H9 (cell line): ENCODE measurements at places on chromosomes 1 and 21. TPM values are rescaled to one million over a fixed set of nuclear protein-coding genes. Genes with fewer than 3 reads are reported as not detected.
A peak's percentile ranks its signal among the peaks of the same experiment; 100 is the strongest.

LCE1A gene
- not detected in 2 replicates for total RNA-seq

S100A3 gene
- not detected in 2 replicates for total RNA-seq

NASP gene
- total RNA-seq = 484 and 514 TPM in 2 replicates

CD53 gene
- total RNA-seq = 0.15 and 0.31 TPM in 2 replicates

ZBED6 gene
- 12.2 and 13.1 TPM in 2 replicates for total RNA-seq

- no peaks in the 10 kb centered on the region for H3K27me3 ChIP-seq
- no peak for DNase-seq
- no peaks in the 10 kb centered on the region; the same call in 1 of the 2 replicates for H3K4me1 ChIP-seq
- no peak overlapping the region for H3K4me3 ChIP-seq
Measured at GRCh38 chr1:97013941-97014340, 292.4 kb downstream of the PTBP2 start.

GRCh38 chr1:167149793-167150491 lies 56.1 kb downstream of the STYXL2 start:
- H3K27me3 ChIP-seq = no peaks in the 10 kb centered on the region
- H3K27ac ChIP-seq = no peak overlapping the region
- no peak overlapping the region for H3K4me3 ChIP-seq
- no peak for DNase-seq
- H3K36me3 ChIP-seq = peaks cover 15% of the 10 kb centered on the region

- DNase-seq = no peak
- H3K4me3 ChIP-seq = no peak overlapping the region
- H3K4me1 ChIP-seq = no peaks in the 10 kb centered on the region
- H3K27ac ChIP-seq = no peak overlapping the region
Measured at GRCh38 chr1:30135698-30136097, 587.7 kb downstream of the MATN1 start.

DNA sequence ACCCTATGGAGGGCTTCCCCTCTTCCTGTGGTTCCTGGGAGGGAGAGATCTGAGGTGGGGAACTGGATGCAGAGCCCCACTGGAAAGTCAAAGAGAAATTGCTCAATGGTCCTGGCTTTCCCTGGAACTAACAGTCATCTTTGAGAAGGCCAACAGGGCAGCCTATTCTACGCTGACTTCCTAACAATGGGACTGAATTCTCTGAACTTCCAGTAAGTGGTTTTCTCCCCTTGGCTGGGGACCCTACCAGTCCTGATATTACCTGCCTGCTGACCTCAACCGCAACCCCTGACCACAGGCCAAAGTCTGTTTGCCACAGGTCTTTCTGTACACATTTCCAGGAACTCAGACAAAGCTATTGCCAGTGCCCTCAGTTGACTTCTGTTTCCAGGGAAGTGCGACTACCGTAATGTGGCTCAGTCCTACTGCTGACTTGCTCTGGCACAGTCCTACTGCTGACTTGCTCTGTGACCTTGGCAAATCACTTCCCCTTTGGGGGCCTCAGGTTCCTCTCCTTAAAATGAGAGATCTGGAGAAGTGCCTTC lies 55.3 kb downstream of the C8B start:
- H3K36me3 ChIP-seq = no peaks in the 10 kb centered on the region
- H3K27me3 ChIP-seq = no peaks in the 10 kb centered on the region
- DNase-seq = no peak
- H3K4me1 ChIP-seq = no peaks in the 10 kb centered on the region
- no peak overlapping the region for H3K27ac ChIP-seq

DNA sequence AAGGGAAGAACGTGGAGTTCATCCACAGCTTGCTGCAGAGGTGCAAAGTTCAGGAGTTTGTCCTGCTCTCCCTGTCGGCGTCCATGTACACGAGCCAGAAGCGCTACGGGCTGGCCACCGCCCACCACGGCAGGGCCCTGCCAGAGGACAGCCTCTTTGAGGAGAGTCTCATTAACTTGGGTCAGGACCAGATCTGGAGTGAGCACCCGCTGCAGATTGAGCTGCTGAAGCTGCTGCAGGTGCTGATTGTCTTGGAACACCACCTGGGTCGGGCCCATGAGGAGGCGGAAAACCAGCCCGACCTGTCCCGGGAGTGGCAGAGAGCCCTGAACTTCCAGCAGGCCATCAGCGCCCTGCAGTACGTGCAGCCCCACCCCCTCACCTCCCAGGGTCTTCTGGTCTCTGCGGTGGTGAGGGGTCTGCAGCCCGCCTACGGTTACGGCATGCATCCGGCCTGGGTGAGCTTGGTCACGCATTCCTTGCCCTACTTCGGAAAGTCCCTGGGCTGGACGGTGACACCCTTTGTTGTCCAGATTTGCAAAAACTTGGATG lies 73.8 kb upstream of the MORC3 start:
- peaks cover 3% of the 10 kb centered on the region; the same call in 1 of the 2 replicates for H3K4me1 ChIP-seq
- H3K27me3 ChIP-seq = no peaks in the 10 kb centered on the region
- peak; percentile 34 for DNase-seq
- no peak overlapping the region for H3K27ac ChIP-seq
- H3K36me3 ChIP-seq = peaks cover 10% of the 10 kb centered on the region; the same call in 2 of the 3 replicates
- H3K4me3 ChIP-seq = no peak overlapping the region

- H3K4me1 ChIP-seq = no peaks in the 10 kb centered on the region
- DNase-seq = no peak
- no peaks in the 10 kb centered on the region for H3K36me3 ChIP-seq
- no peak overlapping the region for H3K4me3 ChIP-seq
- H3K27me3 ChIP-seq = no peaks in the 10 kb centered on the region
- no peak overlapping the region for H3K27ac ChIP-seq
Measured at GRCh38 chr1:22387919-22388580, 63.6 kb upstream of the ZBTB40 start.

DNA sequence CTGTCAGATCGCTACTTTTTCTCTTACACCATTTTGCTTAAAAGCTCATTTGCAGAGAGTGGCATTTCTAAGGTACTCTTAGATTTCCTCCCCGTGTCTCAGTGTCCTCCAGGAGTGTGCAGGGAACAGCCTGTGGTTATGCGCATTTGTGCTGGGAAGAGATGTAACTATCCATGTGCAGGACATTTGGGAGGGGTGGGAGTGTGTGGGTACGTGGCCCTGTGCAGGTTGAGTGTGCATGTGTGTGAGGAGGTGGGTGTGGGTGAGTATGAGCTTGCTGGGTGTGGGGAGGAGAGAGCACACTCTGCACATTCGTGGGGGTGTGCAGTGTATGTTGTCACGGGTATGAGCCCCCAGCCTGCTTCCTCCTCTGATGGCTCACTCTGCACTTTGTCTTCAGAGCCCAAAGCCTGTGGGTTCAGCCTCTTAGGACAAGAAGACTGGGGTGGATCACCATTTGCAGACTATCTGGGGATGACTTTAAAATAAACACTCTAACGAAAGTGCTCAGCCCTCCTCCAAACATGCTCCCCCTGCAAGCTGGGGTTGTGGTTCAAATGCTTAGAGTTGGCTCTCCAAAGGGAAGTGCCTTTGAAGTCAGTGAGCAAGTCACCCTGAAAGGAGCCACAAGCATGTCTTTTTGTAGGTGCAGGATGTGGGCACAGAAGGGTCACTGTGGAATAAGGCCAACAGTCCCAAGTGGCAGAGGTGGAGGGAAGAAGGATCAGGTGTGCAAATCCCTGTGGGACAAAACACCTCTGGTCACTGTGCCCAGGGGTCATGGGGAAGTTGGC lies 295.4 kb downstream of the RRAGC start:
- H3K4me1 ChIP-seq = peaks cover 4% of the 10 kb centered on the region; the same call in 1 of the 2 replicates
- H3K27ac ChIP-seq = no peak overlapping the region
- no peak overlapping the region for H3K4me3 ChIP-seq
- H3K36me3 ChIP-seq = no peaks in the 10 kb centered on the region
- H3K27me3 ChIP-seq = no peaks in the 10 kb centered on the region

GRCh38 chr1:61254634-61255357 lies 172.4 kb downstream of the NFIA start:
- no peaks in the 10 kb centered on the region for H3K36me3 ChIP-seq
- no peak overlapping the region for H3K27ac ChIP-seq
- no peaks in the 10 kb centered on the region for H3K4me1 ChIP-seq
- no peak overlapping the region for H3K4me3 ChIP-seq
- H3K27me3 ChIP-seq = no peaks in the 10 kb centered on the region
- DNase-seq = no peak

- peaks cover 13% of the 10 kb centered on the region for H3K4me1 ChIP-seq
- no peak overlapping the region for H3K27ac ChIP-seq
- H3K27me3 ChIP-seq = no peaks in the 10 kb centered on the region; the same call in 1 of the 2 replicates
- DNase-seq = no peak
- no peak overlapping the region for H3K4me3 ChIP-seq
- no peaks in the 10 kb centered on the region; the same call in 1 of the 2 replicates for H3K36me3 ChIP-seq
Measured at GRCh38 chr1:201742955-201743805, 85.8 kb upstream of the IPO9 start.

DNA sequence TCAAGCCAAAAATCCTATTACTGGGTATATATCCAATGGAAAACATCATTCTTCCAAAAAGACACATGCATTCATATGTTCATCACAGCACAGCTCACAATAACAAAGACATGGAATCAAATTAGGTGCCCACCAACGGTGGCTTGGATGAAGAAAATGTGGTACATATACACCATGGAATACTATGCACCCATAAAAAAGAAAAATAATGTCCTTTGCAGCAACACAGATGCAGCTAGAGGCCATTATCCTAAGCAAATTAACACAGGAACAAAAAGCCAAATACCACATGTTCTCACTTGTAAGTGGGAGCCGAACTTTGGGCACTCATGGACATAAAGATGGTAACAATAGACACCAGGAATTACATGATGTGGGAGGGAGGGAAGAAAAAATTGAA lies 113.6 kb downstream of the MRPL39 start:
- no peak overlapping the region for H3K4me3 ChIP-seq
- no peaks in the 10 kb centered on the region for H3K27me3 ChIP-seq
- H3K36me3 ChIP-seq = no peaks in the 10 kb centered on the region
- H3K27ac ChIP-seq = no peak overlapping the region
- DNase-seq = no peak
